ENCODE measurements at places on chromosomes 12 and 14.

DNA sequence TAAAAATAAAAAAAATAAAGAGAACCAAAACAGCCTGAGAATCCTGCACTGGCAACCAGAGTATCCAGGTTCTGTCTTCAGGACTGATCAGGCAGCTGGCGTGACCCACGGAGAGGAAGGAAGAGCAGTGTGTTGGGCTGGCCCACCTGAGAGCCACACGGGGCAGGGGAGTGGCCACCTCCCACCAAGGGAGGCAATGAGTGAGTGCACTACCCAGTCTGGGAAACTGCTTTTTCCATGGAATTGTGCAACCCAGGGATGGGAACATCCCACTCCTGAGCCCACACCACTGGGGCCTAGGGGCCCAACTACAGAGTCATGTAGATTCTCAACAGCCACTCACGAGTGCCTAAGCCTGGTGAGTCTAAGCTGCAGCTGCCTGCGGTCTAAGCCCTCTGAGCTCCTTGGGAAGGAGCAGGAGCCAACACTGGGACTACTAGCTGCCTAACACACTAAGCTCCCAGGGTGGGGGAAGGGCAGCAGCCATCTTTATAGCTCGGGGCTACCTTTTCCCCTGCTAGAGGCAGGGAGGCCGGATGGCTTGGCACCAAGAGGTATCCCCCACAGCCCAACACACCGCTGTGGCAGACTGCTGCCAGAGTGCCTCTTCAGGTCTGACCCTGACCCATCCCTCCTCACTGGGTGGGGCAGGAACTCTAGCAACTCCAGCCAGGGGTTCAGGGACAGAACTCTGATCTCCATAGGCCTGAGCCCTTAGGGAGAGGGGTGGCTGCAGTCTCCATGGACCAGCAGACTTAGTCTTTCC lies 610.9 kb downstream of the RERGL start:
- no peak for DNase-seq

GRCh38 chr14:103517721-103518421 lies 4.8 kb downstream of the CKB start:
- DNase-seq: no peak

DNA sequence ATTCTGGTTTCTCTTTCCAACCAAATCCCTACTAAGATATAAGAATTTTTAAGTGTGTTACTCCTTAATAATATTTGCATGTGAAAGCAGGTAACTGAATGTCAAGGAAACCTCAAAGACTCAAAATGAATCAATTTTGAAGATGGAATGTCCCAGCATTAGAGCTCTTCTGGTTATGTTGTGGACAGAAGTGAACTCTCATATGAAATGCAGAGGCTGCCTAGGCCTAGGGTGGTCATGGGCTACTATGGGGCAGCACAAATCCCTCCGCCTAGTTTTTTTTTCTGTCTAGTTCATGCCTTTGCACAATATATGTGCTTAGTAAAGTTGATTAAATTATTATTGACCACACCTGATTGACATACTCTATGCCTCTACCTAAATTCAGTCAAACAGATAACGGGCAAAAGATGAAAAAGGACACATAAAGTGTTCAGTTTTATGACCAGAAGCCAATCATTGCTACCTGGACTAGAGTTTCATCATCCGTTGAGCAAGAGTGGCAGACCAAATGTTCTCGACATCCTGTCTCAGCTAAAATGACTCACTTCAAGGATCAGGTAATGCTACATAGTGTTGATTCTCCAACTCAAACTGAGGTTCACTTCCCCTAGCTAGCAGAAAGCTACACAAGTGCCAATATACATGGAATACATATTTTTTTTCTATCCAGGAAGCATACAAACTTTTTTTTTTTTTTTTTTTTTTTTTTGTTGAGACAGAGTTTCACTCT lies 1211.4 kb downstream of the VRK1 start:
- DNase-seq: no peak

- DNase-seq: no peak
Measured at GRCh38 chr12:230925-231671, 17.1 kb upstream of the SLC6A12 start.

GRCh38 chr12:80100591-80100990 lies 1.3 kb downstream of the OTOGL start:
- DNase-seq: no peak

All from neural crest cell (in vitro differentiated cells).